ENCODE measurements at places on chromosomes 6 and 20.

DNA sequence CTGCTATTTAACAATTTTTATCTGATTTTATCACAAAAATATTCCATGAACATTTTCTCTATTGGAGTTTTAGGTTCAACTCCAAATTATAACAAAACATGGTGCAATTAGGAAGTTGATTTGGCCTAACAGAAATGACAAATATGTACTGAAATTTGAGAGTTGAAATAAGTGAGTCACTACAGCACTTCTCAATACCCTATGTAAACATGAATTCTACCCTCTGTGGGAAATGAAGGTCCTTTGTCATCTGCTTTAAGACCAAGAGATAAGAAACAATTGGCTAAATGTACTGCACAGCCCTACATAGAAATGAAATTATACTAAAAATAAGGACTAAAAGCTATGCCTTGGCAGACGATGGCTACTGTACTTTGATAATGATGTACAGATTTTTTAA, 86.2 kb upstream of the BEND6 start:
- peak; percentile 59 for DNase-seq

GRCh38 chr6:16961577-16961976, 140.3 kb upstream of the STMND1 start:
- DNase-seq = no peak

GRCh38 chr20:60648556-60648955, 603.5 kb upstream of the CDH4 start:
- no peak for DNase-seq

GRCh38 chr20:34553366-34553867, 5.1 kb upstream of the MAP1LC3A start:
- DNase-seq = no peak

- DNase-seq = no peak
These were observed 154.3 kb upstream of the SNX9 start for GRCh38 chr6:157668713-157669112.

DNA sequence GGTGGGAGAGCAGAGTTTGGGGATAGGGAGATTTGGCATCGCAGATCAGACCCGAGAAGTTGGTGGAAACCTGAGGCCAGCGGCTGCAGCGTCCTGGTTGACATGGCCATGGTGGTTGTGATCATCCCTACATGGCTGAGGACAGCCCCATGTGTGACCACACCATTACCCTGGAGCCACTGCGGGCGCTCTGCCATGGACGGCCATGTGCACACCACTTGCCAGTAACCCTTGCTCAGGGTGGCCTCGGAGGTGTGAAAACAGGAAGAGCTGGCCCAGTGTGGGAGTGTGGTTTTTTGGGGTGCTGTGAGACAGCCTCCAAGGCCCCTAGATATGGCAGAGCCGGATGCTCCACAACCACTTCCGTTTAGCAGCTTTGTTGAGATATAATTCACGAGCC, 64.4 kb downstream of the TMEM242 start:
- DNase-seq = no peak

GRCh38 chr6:148311966-148312669, 30.5 kb upstream of the SASH1 start:
- no peak for DNase-seq

DNA sequence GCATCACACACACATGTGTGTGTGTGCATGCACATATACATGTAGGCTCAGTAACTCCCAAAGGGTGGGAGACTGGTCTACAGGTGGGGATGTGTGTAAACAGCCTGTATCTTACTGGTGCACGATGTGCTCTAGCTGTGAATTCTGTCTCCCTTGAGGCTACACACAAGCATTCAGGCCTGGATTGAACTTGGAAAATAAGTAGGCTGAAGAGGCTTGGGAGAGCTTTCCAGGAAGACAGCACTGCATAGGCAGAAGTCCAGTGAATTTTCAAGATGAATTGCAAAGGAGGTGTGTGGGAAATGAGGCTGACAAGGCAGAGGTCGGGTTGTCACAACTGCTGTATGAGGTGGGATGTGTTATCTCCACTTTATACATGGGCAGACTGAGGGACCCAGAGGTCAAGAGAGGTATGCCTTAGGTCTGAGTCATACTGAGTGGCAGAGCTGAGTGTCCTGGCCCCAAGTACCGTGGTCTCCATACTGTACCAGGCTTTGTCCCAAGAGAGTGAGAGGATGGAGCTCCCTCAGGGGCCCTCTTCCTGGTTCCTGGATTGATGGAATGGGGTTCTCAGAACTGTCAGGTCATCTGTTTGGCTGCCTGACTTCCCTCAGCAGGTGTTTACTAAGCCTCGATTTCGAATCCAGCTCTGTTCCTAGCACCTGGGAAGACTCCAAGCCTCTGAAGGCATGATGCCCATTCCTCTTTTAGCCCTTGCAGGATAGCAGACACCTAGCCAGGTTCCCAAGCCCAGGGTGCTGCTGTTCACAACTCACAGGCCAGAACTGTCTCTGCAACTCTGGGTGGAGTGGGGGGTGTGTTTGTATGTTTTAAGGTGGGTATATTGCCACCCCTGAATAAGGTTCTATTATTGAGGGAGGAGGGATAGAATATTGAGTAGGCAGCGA, 14.4 kb downstream of the SNPH start:
- no peak for DNase-seq

DNA sequence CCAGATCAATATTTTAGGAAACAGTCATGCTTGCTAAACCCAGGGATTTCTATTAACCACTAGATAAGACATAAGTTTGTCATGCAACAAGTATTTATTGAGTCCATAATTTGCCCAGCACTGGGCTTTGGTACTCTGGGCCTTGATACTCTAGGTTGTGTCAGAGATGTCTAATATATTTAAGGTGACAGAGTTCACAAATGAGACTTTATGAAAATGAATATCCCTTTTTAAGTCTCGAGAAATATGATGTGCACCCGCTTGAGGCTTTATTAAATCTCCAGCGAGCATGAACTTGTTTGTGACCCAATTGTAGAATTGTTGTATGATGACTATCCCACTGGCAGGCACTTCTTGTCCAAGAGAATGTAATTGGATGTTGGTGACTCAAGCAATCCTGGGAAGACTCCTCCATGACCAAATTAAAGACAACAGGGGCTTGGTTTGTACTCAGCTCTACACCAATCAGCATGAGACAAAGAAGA, 109.2 kb downstream of the ESR1 start:
- DNase-seq = no peak

- peak; percentile 60 for DNase-seq
These were observed 272.8 kb upstream of the SLC35B3 start for GRCh38 chr6:8707956-8708772.

GRCh38 chr6:157512382-157512682, 131.3 kb downstream of the ZDHHC14 start:
- no peak for DNase-seq

DNA sequence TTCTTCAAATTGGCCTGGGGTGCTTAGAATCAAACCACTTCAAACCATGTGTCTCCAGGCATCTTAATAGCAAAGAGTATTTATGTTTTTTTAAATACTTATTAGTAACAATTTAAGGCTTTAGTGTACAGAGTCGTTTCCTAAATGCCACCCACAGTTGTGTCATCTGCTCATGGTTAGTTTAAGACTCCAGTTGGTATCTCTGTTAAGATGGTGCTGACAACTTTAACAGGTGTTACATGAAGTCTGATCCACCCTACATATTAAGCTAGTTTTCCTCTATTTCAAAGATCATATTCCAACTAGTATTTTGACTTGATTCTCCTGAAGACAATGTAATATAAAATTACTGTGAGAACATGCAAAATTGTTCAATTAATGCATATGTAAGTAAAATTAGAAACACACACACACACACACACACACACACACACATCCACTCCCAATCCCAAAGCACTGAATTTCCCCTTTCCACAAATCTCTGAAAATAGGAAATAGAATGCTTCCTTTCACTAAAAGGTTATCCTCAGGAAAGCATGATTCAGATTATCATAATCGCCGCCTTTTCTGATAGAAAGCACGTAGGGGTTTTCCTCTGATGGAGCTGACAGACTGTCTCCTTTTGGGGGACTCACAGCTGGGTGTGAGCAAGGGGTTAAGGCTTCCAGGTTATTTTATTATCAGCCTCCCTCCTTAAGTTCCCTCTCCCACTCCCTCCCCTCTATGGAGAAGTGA, 10.5 kb downstream of the CNKSR3 start:
- DNase-seq = no peak

DNA sequence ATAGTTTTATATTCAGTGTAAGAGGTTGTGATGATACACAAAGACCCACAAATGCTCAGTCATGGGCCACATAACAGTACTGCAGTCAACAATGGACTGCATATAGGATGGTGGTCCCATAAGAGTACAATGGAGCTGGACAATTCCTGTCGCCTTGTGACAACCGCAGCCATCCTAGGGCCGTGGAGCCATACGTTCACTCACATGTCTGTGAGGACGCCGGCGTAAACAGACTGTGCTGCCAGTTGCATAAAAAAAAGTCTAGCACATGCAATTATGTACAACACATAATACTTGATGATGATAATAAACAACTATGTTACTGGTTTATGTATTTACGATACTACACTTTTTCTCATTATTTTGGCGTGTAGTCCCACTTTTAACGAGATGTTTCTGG, 30.9 kb downstream of the BFSP1 start:
- no peak for DNase-seq

- DNase-seq = no peak
These were observed 11.2 kb downstream of the PCIF1 start for GRCh38 chr20:45945678-45946148.

GRCh38 chr6:91490671-91491301, 903.9 kb upstream of the MAP3K7 start:
- DNase-seq = no peak
